ENCODE measurements at places on chromosomes 16 and 17. TPM values are rescaled to one million over a fixed set of nuclear protein-coding genes. Genes with fewer than 3 reads are reported as not detected.

Gene DYNLRB2
- total RNA-seq, result not detected

Gene VMP1
- total RNA-seq, result 71.0 TPM

Gene KRTAP1-5
- total RNA-seq, result not detected

Gene RHBDL1
- total RNA-seq, result 0.17 TPM

Gene NKD1
- total RNA-seq, result 87.8 TPM

Gene TP53TG3F
- not detected for total RNA-seq

Gene COG7
- total RNA-seq, result 16.1 TPM

Gene CYB561
- 14.3 TPM for total RNA-seq

Gene CDYL2
- 2.8 TPM for total RNA-seq

Gene CMTM2
- not detected for total RNA-seq

Gene CXCL16
- total RNA-seq, result 8.0 TPM

Gene CRYBA1
- not detected for total RNA-seq

Gene PAGR1
- 26.6 TPM for total RNA-seq

Gene CCDC182
- total RNA-seq, result not detected

Gene SGCA
- 145 TPM for total RNA-seq

Gene BRICD5
- total RNA-seq, result 1.2 TPM

Gene NHLRC4
- total RNA-seq, result 1.2 TPM

Gene CBX1
- 40.3 TPM for total RNA-seq

Gene NPIPB6
- 3.3 TPM for total RNA-seq

Gene PLEKHG4
- total RNA-seq, result 3.0 TPM

Gene TMEM238L
- total RNA-seq, result not detected

Gene C17orf78
- total RNA-seq, result not detected

Gene KRTAP1-1
- not detected for total RNA-seq

Gene CDRT15L2
- not detected for total RNA-seq

Gene SPAG5
- 0.98 TPM for total RNA-seq

Gene SMTNL2
- 3.2 TPM for total RNA-seq

All from esophagus muscularis mucosa (tissue), 4 donors.